ENCODE measurements at places on chromosomes 2 and 18. TPM values are rescaled to one million over a fixed set of nuclear protein-coding genes. Genes with fewer than 3 reads are reported as not detected.

The SMYD5 gene
- total RNA-seq, result 30.2 TPM

The ZNG1B gene
- 38.8 TPM for total RNA-seq

The DPP10 gene
- 30.6 TPM for total RNA-seq

The CIAO1 gene
- total RNA-seq, result 74.2 TPM

The ARHGEF33 gene
- total RNA-seq, result 4.7 TPM
